ENCODE measurements at places on chromosomes 5 and 9.

DNA sequence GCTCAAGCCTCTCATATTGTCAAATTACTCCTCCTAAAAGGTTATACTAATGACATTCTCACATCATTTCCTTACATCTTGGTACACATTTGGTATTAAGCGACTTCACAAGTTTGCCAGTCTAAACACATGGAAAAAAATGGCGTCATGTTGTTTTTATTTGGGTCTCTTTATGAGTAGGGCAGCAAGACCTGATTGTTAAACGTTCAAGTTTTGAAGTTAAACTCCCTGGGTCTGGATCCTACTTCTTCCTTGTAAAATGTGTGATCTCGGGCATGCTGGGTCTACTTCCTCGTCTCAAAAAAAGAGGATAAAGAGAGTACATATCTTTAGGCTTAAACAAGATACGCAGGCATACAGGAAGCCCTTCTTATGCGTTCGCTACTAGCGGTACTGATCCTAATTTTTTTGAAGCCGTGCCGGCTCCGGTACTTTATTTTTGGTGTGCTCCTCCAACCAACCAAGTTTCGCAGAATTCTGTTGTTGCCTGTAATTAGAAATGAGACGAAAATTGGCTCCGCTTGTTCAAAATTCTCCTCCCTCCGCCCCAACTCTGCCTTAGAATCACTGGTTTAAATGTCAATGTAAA lies 596 bp upstream of the CDC37L1 start:
- DNase-seq: no peak

DNA sequence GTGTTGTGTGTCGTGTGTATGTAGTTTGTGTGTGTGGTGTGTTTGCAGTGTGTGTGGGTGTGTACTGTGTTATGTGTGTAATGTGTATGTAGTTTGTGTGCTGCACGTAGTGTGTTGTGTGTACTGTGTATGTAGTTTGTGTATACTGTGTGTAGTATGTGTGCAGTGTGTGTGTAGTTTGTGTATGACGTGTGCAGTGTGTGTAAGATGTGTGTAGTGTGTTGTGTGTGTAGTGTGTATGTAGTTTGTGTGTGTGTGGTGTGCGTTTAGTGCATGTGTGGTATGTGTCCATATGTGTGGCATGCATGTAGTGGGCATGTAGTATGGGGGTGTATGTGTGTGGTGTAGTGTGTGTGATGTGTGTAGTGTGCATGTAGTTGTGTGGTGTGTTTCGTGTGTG lies 39.6 kb downstream of the SYK start:
- no peak for DNase-seq

- no peak for DNase-seq
Observed at GRCh38 chr5:118211606-118212005, 776.7 kb downstream of the DTWD2 start.

- DNase-seq: no peak
Observed at GRCh38 chr5:124287813-124288212, 458.6 kb downstream of the ZNF608 start.

- peak; percentile 35 for DNase-seq
Observed at GRCh38 chr5:69450116-69450515, 35.2 kb downstream of the MARVELD2 start.

DNA sequence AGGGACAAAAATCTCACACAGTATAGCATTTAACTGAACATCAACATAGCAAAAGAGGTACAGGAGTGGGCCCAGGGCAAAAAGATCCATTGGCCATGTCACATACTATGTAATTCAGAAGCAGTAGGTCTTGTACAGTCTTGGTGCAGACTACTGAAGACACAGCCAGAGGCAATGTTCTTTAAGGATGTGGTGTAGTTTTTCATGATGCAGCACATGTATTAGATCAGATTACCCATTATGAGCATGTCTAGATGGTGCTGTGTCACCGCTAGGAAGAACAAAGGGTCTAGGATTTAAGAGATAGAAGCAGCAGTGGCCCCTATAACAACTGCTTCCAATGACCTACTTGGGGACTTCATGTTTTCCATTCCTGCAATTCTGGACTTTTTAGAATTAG lies 610.4 kb upstream of the MEF2C start:
- no peak for DNase-seq

DNA sequence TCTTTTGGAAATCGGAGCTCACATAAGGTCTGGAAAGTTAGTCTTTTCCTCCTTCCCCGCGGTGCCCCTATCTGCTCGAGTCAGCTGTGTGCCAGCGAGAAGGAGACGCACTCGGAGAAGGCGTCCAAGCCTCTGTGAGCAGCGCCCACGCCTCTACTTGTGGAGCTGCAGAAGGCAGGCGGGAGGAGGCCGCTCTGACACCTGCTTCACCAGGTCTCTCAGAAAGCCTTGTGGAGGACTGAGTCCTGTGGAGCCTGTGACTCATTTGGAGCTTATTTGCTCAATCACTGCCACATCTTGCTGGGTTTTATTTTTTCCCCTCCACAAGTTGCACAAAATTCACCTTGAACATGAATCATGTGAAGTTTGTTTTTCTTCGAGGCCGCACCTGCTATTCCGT lies 117.5 kb downstream of the IRX2 start:
- DNase-seq: no peak

GRCh38 chr5:157690690-157691433 lies 19.5 kb downstream of the C5orf52 start:
- no peak for DNase-seq

DNA sequence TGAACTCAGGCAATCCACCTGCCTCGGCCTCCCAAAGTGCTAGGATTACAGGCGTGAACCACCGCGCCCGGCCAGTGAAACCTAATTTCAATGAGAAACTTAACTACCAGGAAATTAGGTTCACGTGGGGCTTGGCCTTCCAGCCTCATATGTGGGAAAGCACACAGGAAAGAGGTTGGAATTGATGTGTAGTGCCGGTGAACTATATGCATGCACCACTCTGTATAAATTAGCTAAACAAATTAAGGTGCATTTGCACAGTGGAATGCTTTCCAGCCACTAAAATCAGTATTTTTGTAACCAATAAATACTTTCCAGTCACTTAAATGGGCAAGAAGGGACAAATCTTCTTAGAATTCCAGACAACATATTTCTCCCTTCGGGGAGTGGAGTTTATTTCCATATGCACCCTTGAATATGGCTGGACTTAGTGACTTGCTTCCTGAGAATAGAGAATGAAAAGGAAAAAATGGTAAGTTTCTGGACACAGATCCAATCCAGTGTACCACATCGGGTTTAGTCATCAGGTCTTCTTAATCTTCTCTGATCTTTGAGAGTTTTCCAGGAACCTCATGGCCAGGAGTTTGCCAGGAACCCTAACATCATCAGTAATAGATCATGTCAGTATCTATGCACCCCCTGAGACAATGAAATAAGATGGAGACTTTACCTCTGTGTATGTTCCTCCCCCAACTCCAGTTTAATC lies 24.9 kb downstream of the ATOX1 start:
- DNase-seq: no peak

DNA sequence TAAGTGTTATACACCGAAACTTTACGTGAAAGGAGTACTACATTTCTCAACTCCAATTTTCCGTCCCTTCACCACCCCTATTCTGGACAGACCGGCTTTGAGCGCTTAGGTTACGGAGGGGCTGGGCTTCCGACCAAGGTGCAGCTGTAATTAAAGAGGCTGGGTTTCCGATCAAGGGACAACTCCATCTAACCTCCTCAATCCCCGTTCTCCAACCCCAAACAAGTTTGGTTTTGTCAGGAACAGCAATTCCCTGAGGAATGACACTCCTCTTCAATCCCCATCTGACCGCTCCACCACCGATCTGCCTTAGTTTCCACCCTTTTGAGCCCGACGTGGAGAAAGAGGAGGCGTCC lies 577 bp downstream of the TUT7 start:
- DNase-seq: no peak

- peak; percentile 18 for DNase-seq
Observed at GRCh38 chr5:164422400-164422799, 917.0 kb downstream of the MAT2B start.

GRCh38 chr5:95350631-95351030 lies 40.5 kb upstream of the FAM81B start:
- DNase-seq: no peak

DNA sequence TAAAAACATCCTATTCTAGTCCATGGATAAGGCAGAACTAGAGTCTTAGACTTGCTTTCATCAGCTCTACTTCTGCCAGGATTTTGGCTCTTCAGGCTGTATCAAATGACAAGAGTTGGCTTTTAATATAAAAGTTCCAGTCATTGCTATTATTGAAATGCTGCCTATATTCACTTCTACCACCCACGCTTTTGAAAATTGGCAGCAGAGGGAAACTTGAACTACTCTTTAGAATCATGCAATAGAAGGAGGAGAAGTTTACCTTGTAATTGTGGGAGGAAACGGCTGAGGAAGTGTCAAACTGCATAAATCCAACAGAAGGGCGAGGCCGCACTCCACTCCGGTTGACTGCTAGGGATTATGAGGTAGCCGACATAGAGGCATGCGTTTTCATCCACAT lies 122.6 kb upstream of the BASP1 start:
- peak; percentile 47 for DNase-seq

DNA sequence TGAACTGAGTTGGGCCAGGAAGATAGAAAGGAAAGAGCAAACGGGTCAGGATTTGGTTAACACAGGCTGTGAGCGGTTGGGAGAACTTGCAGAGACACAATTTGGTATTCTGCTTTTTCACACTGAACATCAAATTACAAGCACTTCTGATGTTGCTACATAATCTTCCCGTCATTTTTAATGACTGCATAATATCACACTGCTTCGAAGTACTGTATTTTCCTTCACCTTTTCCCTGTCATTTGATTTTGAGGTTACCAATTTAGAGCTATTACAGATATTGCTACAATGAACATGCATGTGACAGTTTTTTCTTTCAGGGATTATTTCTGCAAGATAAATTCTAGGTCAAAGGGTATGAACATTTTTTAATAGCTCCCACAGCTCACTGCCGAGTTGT lies 71.4 kb upstream of the CPEB4 start:
- DNase-seq: no peak

DNA sequence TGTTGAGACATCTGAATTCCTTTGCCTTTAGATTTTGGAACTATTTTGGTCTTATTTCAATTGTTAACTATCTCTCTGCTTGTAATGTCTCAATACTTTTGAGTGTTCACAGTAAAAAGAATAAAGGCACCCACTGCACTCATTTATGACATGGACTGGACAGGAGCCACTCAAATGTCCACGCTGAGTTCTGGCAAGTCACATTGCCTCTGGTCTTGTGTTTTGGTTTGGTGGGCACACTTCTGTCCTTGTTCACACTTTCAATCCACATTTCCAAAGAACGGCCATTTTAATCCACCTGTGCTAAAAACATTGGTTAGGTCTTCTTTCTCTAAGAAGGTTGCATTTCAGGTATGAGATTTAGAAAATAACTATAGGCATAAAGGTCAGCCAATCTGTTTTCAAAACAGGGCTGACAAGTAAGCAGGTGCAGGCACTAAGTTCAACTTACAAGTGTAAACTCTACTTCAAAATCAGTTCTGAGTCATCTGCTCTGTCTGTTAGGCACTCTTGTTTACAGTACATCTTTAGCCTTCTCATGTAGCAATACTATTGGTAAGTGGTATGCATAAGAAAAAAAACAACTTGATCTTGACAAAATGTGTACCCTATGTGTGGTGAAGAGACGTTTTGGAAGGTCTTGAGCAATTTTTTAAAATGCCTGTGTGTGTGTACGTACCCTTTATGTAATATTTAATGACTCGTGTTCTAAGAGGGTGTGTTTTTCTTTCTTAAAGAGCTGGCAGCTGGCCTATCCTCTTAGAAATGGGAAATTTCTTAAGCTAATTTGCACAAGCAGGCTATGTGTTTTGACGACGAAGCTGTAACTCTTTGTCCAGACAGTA lies 31.5 kb upstream of the ZFAND5 start:
- DNase-seq: peak; percentile 51

DNA sequence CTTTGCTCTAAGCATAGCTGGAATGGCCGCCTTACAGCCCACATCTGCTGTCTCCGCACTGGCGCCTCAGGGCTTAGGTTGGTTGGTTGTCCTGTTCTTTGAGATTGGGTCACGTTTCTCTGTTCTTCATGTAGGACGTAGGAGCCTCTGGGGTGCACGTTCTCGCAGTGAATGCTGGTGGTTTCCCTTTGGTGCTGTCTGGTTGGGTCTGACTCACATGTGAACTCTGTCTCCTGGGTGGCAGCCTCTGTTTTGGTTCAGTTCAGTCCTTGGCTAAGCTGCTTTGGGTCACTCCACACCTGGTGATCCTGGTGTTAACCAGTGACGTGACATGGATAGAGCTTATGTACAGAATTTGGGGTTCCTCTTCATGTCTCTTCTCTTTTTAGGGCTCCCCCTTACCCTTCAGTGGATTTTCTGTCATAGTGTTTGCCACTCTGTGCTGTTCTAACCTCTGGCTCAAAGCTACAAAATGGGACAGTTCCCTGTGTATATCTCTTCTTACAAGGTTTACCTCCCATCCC lies 12.6 kb upstream of the LPCAT1 start:
- no peak for DNase-seq

DNA sequence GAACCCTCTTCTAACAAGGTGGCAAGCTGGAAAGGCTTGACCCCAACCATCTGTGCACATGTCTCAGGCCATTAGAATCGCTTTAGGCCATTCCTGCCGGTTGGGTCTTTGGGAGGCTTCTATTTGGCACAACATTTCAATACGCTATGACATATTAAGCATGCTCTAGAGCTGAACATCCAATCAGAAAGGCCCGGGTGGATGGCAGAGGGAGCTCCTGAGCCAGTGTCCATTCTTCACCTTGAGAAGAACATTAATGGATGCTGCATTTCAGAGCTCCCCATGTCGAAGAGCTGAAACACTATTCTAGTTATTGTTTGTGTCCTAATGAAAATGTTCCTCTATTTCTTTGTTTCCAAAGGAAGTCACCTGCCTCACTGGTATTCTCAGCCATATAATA lies 12.8 kb downstream of the SPATA9 start:
- no peak for DNase-seq

DNA sequence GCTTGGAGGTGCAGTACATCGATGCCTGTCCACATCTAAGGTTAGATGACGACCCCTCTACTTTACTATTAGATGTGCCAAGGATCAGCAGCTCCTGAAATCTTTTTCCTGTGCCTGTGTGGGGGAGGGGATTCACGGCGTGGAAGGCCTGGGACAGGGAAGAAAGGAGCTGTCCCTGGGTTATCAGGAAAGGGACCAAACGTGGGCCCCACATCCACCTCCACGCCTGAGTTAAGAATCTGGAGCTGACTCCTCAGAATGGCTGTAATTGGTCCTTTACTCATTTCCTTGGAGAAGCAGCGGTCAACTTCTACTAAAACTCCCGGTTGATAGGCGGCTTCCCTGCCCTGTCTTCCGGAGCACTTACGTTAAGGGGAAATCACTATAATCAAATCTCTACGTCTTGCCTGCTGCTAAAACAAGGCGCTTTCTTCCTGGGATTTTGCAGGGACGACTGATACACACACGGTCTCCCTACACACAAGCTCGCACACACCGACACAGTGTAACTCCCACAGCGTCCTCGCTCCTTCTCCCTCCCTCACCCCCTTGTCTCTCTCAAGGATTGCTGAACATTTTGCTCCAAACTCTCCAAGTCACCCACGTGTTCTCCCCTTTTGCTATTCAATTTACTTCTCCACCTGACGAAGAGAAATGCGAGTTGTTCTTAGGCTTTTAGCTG lies 1.4 kb downstream of the PDE4D start:
- DNase-seq: no peak

Data from fibroblast of the conjunctiva (primary cell).